ENCODE measurements at places on chromosomes 11 and 22. TPM values are rescaled to one million over a fixed set of nuclear protein-coding genes. Genes with fewer than 3 reads are reported as not detected.

Gene CXCR5
- not detected for total RNA-seq

Gene SYT12
- not detected for total RNA-seq

Gene HSCB
- 14.0 TPM for total RNA-seq

Gene ALX4
- total RNA-seq, result not detected

Gene CYTH4
- total RNA-seq, result 7.1 TPM

- peak; percentile 51 for ATAC-seq
Measured at GRCh38 chr22:36902143-36902926, 11.1 kb upstream of the CSF2RB start.

GRCh38 chr11:112588252-112588694 lies 327.6 kb upstream of the PLET1 start:
- ATAC-seq, result peak; percentile 77

- ATAC-seq, result no peak
Measured at GRCh38 chr11:122365610-122366360, 249.8 kb upstream of the BLID start.

GRCh38 chr11:69013009-69013951 lies at the start of gene MRGPRF:
Gene MRGPRF, minus strand, starts transcription at chr11:69013246. Its CDS starts 3,345 bp downstream, at chr11:69009901.
- ATAC-seq, result peak; percentile 75

GRCh38 chr11:121754598-121754997 lies 301.8 kb upstream of the SORL1-AS1 start:
- peak; percentile 55 for ATAC-seq

- no peak for ATAC-seq
Measured at GRCh38 chr11:103043826-103044678, 47.9 kb downstream of the DCUN1D5 start.

GRCh38 chr11:66907751-66908630 lies 50.2 kb downstream of the PC start:
- no peak for ATAC-seq

- no peak for ATAC-seq
Measured at GRCh38 chr11:111185266-111185665, 60.3 kb upstream of the POU2AF2 start.
